ENCODE measurements at places on chromosomes 3 and 15.

GRCh38 chr3:64038253-64038767 lies 15.0 kb upstream of the PSMD6 start:
- no peak for DNase-seq

- DNase-seq = no peak
Measured at GRCh38 chr15:98907927-98908471, 99.6 kb downstream of the PGPEP1L start.

DNA sequence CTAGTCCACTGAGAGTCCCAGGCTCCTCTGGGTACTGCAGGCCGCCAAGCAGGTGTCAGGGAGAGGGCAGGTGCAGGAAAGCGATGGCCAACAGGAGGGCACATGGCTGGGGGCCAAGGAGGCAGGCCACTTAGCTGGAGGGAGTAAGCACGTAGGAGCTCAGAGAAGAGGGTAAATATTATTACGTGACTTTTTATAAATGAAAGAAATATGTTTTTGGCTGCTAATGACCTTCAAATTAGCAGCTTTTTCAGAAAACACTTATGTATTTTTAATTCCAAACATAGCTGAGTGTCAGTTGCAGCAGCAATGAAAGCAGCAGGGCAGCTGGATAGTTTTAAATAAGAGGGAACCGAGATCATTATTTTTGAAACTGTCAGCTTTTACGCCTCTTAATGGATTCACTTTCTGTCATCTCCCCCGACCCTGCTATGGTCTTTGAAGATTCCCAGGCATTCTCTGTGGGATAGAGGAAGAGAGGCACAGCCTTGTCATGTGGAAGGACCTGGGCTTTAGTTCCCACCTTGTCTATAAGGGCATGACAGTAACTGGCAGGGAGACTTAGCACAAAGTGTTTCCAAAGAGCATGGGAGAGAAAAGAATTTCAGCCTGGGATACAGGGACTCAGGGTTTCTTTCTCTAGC lies 477.1 kb downstream of the EPHB1 start:
- DNase-seq = no peak

DNA sequence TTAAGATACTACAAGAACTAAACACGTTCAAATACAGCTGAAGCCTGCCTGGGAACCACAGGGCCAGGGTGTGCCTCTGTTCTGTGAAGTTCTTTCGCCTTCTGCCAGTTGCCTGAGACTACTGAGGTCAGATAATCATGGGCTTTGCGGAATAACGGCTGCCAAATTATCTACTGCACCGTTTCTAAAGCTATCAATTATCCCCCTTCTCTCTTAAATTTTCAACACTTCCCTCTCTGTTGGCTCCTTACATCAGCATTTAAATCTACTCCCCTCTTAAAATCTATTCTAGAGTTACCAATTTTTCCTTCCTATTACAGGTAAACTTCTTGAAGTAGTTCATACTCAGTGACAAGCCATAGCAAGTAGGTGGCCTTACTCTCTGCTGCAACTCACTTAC lies 6.2 kb upstream of the NEO1 start:
- DNase-seq = no peak

DNA sequence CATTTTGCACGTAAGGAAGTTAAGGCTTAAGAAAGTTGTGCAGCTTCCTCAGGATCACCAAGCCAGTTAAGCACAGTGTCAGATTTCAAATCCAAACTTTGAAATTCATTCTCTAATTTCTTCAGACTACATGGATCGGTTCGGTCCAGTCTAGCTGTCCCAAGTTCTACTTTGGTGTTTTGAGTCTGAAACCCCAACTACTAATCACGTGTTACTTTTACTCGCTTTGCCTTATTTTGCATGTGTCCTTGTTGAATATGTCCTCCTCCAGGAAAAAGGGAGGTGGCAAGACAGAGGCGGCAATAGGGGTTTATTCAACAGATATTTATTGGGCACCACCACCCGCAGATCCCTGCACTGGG lies 522 bp upstream of the GXYLT2 start:
- no peak for DNase-seq

DNA sequence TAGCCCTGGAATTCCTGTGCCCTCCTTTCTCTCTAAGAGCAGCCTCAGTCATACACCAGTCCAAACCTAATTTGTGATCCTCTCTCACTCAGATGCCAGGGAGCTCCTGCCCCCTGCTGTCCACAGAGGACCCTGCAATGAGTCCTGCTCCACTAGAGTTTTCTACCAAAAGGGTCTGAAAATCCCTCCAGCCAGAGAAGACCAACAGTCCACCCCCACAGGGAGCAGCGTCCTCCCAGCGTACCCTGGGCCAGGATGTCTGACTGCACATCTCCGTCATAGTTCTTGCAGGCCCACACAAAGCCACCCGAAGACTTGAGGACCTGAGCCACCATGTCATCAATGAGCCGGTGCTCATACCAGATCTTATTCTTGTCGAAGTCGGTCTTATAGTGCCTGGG lies 15.4 kb downstream of the IDH2 start:
- DNase-seq = no peak

DNA sequence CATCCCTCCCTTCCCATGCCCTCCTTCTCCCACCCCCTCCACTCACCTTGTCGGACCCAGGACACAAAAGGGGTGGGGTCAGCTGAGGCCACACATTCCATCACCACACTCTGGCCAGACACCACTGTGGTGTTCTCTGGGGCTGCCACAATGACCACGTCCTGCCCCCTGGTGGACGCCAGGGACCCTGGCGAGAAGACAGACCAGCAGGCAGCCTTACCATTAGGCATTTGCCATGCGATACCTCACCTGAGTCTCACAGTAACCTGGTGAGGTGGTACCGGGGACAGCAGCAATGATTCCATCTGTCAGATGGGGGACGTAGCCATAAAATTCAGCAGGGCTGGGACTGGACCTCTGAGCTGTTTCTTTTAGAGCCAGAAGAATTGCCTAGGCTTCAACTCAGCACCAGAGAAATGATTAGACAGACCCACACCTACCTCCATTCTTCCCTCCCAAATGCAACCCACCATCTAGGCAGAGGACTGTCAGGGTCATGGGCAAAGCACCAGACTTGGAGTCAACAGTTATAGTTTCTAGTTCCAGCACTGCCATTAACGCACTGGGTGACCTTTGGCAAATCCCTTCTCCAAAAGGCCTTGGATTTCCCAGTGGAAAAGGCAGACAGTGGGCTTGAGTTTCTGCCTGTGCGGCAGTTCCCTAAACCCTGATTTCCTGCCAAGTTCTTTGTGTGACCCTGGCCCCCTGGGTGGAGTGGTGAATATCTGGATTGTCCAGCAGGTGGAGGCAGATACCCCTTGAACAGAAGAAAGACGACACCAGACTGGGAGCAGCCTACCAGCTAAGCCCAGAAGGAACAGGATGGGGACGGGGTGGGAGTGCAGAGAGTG lies 21.8 kb downstream of the IGDCC4 start:
- DNase-seq = peak; percentile 88

DNA sequence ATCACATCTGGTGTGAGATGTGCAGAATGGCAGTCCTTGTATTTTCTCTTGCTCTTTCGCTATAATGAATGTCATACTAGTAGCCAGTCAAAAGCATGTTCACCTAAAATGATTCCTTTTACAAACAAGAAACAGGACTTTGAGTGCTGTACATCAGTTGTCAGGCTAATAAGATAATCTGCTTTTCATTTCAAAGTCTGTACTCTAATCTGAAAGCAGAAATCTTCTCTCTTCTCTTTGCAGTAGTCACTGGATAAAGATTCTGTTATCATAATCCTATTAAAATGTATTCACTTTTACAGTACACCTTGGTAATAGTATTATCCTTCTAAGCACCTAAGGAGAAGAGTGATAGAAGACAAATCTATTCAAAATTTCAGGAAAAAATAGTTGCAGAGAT lies 300.1 kb downstream of the MFSD1 start:
- no peak for DNase-seq

GRCh38 chr3:156551746-156552145 lies 3.2 kb downstream of the SSR3 start:
- DNase-seq = no peak

DNA sequence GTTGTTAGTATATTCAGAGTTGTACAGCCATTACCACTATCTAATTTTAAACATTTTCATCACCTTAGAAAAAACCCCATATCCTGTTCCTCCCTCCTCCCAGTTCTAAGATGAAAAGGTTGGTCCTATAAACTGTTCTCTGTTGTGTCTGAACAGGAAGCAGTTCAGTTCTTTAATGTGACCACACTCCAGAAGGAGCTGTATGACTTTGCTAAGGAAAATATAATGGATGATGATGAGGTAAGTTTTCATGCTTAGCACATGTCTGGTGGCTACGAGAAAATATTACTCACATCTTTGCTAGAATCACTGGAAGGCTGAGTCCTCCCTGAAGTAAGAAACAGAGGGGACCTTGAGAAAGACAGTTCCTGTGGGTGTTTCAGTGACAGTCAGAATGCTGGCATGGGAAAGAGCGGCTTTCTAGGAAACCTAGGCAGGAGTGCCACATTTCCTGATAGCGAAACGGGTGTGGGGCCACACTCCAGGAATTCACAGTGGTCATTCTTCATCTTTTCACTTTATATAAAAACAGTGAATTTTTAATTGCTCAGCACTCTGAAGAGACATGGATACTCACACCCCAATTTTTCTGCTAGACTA lies 20.3 kb downstream of the CRTAP start:
- DNase-seq = no peak

DNA sequence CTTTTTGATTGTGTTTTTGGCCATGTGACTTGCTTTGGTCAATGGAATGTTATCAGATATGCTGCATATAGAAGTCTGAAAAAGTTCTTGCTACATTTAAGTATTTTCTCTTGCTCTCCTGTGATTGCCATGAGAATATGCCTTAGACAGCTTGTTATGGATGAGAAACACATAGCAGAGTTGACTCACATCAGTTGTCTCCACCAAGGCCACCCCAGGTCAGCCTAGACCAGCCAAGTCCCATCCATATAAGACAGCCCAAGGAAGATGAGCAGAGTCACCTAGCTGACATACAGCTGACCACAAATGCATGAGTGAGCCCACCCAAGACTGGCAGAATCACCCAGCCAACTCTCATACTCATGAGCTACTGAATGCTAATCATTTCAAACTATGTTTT lies 153.0 kb downstream of the THRB start:
- DNase-seq = no peak

GRCh38 chr3:113468539-113468938 lies 27.2 kb upstream of the CFAP44 start:
- DNase-seq = no peak

DNA sequence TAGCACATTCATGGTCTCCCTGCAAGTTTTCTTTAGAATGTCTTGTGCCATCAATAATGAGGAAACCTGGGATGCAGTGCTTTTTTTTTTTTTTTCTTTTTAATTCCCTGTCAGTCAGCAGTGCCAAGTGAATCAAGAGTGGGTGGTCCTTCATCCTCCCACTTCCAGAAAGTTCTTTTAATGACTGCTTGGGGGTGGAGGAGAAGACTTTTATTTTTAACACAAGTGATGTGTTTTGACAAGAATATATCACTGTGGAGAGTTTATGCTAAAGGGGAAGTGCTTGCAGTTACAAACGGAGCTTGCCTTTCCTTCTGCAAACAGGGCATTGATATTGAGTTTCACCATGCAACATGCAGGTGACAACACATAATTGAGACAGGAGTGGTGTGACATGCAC lies 69.7 kb downstream of the CACNA2D3 start:
- DNase-seq = no peak

- no peak for DNase-seq
Measured at GRCh38 chr3:117476572-117476971, 767.0 kb downstream of the TUSC7 start.

GRCh38 chr3:73502609-73503583 lies 121.8 kb downstream of the PDZRN3 start:
- DNase-seq = peak; percentile 33

DNA sequence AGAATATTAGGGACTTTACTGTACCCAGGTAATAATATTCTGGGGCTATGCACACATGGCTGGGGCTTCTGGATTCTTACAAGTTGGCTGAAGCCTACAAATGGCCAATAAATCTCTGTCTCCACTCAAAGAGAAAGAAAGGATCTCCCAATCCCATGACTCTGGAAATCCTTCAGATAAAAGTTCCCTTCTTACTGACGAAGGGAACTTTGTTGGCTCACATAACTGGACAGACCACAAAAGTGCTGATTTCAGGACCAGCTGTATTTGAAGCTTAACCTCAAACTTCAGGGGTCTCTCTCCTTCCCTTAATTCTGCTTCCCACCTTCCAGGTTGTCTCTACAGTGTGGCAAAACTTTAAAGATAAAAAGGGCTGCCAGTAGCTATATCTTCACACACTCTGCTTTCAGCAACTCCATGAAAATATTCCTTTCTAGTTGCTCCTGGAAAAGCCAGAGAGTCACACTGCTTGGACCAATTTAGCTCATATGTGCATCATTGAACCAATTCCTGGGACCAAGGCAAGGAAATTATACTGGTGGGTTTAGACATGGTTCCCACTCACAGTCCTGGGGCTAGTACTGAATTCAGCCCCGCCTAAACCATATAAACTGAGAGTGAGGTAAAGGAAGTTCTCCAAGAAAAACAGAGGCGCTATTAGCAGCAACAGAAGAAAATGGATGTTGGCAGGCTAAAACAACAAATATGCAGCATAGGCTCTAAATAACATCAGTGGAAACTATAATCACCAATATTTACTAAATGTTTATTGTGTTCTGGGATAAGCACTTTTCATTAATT lies 290.0 kb upstream of the GADL1 start:
- no peak for DNase-seq

GRCh38 chr3:140170612-140171011 lies 235.6 kb downstream of the CLSTN2 start:
- DNase-seq = no peak

DNA sequence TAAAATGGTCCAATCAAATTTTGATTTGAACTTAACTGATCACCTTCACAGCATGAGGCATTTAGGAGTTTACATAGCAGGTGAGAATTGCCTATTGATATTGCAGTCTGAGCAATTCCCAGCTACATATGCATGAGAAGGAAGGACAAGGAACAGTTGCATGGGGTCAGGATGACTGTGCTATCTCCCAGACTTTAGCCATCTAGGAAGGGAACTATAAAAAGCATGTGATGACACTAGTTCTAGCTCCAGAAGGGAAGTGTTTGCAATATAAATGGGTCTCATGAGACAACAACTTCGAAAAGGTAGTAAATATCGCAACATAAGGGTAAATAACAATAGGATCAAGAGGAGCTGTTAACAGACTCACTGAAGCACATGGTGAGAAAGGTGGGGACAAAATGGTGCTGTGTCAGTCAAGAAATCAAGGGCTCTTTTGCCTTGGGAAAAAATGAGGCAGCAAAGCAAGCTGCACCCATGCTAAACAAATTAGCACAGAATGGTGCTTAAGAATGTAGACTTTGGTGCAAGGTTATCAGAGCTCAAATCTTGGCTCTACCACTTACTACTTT lies 90.4 kb upstream of the SLC2A2 start:
- DNase-seq = no peak

DNA sequence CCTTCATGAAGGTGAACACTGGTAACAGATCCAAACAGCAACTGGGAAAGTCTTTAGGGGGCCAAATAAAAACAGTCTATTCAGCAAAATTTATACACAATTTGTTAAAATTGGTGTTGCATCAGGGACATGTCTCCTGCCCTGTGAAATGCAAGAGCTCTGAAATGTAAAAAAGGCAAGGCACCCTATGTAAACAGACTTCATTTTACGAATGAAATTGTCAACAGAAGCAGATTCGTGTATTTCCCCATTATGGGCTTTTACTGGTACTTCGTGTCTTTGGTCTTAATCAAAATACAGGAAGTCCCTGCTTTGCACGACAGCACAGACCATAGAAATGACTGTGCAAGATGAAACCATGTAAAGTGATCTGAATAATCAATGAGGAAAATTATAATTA lies 127.3 kb upstream of the THBS1 start:
- no peak for DNase-seq
